NCI-H1417 treated with DMSO at 0.1 percent for 48 hours (cell line): ENCODE measurements at places on chromosomes 2 and 18.
A peak's percentile ranks its signal among the peaks of the same experiment; 100 is the strongest.

- no peak for DNase-seq
Observed at GRCh38 chr2:191363267-191363666, 118.1 kb downstream of the MYO1B start.

GRCh38 chr2:138381373-138381772, 120.2 kb upstream of the SPOPL start:
- DNase-seq, result no peak

- no peak for DNase-seq
Observed at GRCh38 chr2:47304654-47305053, 98.3 kb upstream of the MSH2 start.

GRCh38 chr2:65347913-65348312, 84.5 kb downstream of the SPRED2 start:
- no peak for DNase-seq

DNA sequence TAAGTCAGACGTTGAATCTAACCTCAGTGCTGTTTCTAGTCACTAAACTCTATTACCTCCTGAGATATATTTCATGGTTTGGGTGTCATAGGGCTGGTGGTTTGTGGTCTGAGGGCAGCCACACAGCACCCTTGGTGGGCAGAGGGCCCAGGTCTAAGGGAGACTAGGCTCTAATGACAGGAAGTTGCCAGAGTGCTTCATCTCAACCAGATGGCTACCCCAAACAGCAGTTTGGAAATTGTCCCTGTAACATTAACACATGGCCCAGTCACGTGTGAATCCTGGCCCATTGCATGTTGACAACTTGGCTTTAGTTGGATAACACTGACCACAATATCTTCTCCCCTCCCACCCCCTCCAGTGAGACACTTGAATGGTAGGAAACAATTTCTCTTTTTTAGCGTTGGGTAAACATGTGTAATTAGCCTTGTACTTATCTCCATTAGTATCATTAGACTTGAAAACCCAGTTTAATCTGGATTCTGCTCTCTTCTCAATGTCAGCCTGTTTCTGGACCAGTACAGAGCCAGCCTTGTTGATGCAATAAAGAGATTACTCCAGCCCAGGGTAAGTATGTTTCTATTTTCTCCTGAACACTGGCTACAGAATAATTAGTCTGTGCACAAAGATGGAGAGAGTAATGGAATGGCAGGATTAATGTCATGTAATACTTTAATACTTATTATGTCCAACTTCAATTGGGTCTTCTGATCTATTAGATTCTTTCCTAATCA, 187.8 kb upstream of the SIX3 start:
- peak; percentile 75 for DNase-seq
